ENCODE measurements at places on chromosomes 3 and 15.
A peak's percentile ranks its signal among the peaks of the same experiment; 100 is the strongest.

DNA sequence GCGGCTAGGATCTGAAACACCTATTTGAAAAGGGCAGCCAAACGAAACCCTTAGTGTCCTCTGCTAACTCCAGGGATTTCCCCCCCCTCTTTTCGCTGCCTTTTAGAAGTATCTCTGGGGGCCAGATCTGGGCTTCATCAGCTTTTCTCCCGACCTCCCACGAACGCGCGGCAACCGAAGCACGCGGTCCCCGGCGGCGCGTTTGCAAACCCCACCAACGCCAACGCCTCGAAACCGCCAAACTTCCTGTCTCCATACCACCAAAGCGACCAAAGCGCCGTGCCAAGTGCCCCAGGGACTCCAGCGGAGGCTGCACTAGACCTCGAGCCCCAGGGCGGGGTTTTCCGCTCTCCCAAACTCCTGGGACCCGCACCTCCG is 155.8 kb upstream of the FRMD4B start:
- no peak for DNase-seq

DNA sequence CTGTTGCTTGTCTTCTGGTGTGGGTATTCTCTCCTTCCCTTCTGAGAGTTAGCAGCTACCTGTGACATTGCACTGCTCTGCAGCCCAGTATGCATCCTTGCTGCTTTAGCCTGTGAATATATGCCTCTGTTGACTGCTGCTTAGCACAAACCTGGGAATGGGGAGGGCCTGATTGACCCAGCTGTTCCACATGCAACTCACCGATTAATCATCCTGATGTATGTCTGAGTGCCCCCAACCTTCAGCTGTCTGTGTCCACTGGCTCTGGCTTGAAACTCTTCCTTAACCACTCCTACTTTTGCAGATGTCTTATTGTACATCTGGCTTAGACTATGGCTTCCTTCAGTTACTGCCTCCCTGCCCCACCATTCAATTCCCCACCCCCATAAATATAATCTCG is 119.1 kb downstream of the RASA2 start:
- DNase-seq, result no peak

DNA sequence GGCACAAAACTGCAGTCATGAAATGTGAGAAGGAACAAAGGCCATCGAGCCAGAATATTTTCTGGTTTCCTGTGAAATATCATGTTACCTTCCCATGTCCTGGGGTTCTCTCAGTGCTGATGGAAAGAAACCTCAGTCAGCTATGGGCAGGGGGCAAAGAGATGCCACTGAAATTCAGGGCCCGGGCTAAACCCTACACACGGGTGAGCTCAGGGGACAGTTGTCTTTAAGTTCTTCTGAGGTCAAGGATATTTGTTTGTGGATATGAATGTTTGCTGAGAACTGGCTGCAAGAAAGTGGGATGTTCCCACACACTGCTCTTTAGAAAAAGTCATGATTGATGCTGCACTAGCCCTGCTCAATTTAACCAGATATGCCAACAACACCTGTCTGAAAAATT is 187.2 kb downstream of the MEX3B start:
- no peak for DNase-seq

DNA sequence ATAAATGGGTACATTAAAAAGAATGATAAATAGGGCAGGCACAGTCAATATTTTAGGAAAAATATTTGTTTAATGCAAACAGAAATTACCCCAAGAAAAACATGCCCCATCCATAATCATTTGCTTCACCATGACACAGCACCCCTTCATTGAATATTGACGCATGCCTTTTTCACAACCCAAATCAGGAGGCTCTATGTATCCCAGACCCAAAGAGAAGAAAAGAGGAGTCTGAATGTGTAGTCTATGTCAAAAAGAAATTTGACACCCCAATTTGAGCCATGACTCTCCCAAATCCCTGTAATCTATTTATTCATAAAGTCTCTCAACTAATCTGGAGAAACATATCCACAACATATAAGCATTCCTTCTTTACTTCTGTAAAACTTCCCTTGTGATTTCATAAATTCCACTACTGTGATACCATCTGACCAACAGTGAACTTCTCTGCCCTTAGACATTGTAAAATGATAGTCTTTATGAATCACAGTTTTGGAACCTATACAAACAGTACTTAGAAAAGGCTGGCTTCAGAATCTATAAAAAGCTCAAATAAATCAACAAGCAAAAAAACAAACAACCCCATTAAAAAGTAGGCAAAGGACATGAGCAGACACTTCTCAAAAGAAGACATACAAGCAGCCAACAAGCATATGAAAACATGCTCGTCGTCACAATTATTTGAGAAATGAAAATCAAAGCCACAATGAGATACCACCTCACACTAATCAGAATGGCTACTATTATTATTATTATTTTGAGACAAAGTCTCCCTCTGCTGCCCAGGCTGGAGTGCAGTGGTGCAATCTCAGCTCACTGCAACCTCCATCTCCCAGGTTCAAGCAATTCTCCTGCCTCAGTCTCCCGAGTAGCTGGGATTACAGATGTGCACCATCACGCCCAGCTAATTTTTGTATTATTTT is 53.4 kb upstream of the XRN1 start:
- DNase-seq, result peak; percentile 71

GRCh38 chr3:49720855-49721595 is 1.5 kb upstream of the AMIGO3 start:
- DNase-seq, result no peak

DNA sequence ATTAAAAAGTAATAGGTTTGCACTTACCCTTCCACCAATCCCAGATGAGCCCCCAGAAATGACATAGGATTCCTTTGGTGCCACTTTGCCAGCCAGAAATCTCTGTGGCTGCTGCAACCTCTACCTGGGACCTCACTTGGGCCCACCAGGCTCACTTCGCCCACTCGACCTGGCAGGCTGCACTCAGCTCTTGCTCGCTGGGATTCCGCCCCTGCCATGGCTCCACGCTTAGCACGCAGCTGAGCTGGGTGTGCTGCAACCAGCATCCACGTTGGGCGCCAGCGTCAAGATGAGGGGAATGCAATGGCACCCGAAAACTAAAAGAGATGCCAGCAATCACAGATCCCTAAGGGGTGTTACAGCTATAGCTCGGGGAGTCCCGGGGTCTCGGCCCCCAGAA is 761.0 kb downstream of the NAALADL2 start:
- no peak for DNase-seq

DNA sequence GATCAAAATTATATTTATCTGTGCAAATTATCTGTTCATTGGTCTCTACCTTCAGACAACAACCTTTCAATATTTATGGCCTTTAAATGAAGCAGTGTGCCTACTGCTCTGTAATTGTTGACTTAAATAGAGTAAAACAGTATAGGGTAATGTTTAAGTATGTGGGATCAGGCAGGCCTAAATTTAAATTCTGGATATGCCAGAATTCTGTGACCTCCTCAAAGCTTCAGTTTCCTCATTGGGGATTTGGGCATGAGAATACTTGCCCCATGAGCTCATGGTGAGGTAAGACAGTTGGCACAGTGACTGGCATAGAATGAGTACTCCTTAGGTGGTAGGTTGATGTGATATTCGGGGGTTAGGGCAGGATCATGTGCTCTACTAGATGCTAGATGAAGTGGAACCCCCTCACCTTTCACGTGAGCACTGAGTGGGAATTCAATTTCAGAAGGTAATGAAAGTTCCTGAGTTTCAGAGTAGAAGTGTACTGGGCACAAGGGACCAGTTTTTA is 14.9 kb downstream of the ARL8B start:
- DNase-seq, result no peak

- DNase-seq, result no peak
These were observed 32.7 kb downstream of the SLC41A3 start for GRCh38 chr3:126051234-126051633.

- DNase-seq, result peak; percentile 72
These were observed 50.2 kb downstream of the PDHB start for GRCh38 chr3:58383476-58383875.

- DNase-seq, result no peak
These were observed 105.6 kb upstream of the LRRN1 start for GRCh38 chr3:3693593-3693992.

DNA sequence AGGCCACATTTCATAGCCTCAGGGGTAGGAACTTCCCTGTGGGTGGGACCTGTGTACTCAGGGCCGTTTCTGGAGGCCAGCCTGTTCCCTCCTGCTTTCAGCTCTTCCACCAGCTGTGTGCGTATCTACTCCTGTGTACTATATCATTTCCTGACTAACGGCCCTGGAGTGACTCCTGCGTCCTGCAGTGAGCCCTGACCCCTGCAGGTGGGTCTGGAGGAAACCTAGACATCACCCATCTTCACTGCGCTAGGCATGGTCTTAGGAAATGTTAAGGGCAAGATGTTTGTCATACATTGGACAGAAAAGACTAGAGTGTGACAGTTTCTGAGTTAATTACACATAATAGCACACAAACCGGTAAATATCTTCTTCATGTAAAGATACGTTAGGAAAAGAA is 297.3 kb downstream of the GABRB3 start:
- DNase-seq, result no peak

GRCh38 chr3:140015741-140016140 is 80.8 kb downstream of the CLSTN2 start:
- DNase-seq, result no peak

DNA sequence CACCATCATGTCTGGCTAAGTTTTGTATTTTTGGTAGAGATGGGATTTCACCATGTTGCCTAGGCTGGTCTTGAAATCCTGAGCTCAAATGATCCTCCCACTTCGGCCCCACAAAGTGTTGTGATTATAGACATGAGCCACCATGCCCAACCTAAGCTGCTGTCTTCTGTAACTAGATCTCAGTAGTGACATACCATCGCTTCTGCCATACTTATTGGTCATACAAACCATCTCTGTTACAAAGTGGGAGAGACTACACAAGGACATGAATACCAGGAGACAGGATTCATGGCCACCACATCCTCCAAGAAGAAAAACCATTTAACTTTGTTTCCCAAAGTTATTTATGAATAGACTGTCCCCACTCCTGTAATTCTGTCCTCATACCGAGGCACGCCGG is 81.3 kb downstream of the SMAD6 start:
- no peak for DNase-seq

- no peak for DNase-seq
These were observed 92.8 kb upstream of the NMNAT3 start for GRCh38 chr3:139770577-139770976.

- no peak for DNase-seq
These were observed 92.6 kb upstream of the ALDH1A3 start for GRCh38 chr15:100786901-100787566.

DNA sequence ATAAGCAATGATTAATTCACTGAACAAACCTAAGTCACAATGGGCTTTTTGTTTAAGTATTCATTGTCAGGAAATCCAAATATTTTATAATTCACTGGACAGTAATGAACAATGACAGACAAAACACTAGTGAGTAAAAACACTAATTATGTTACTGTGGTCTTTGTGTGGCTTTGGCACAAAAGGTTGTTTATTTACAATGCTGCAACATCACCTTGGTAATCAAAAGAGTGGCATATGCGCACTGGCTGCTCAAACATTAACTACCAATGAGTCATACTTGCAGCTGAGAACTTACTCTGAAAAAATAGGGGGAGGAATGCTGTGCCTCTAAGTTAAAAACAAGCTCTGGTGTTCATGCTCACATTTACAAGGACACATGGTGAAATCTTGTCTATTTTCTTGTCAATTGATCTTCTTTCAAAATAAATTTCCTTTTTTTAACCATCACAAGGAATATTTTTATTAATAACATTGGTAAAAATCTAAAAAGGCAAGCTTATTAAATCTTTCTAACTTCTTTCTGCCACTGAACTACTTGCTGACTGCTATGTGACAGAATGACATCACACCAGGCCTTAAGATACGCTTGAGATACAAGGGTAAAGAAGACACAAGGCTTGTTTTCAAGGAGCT is 85.2 kb upstream of the PPIB start:
- peak; percentile 93 for DNase-seq

GRCh38 chr3:16439163-16439847 is 74.2 kb downstream of the RFTN1 start:
- no peak for DNase-seq

DNA sequence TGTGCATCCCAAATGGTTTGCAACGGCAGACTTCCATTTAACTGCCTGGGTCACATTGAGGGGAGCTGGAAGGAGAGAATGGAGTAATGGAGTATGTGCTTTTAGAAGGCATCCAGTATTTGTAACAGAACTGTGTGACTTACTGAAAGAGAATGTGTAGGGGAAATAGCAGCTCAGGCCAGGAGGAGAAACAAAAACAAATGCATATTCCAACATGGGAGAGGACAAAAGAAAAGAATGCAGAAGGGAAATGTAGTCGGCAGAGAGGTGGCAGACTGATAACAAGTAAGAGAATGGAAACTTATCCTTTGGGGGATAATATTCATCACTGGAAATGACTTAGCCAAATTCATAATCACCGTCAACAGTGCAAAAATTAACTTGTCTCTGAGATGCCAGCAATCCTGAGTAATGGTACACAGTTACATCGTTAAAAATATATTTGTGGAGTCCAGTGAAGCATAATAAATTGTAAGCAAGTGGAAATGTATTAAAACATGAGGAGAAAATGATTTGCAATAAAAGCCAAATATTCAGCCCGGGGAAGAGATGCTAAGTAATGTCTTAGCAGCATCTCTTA is 294.9 kb upstream of the SGO1 start:
- no peak for DNase-seq

- DNase-seq, result no peak
These were observed 21.9 kb downstream of the TPRA1 start for GRCh38 chr3:127568586-127568985.

DNA sequence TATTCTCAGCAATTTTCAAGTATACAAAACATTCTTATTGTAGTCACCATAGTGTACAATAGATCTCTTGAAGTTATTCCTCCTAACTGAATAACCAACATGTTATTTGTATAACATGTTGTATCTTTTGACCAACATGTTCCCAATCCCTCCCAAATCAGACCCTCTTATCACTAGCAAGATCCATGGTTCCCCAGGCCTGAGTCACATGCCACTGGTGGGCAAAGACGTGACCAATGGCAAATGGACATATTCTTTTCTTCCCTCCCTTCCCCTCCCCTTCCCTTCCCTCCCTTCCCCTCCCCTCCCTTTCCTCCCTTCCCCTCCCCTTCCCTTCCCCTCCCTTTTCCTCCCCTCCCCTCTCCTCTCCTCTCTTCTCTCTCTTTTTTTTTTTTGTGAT is 45.4 kb downstream of the AMOTL2 start:
- DNase-seq, result no peak

GRCh38 chr15:27660676-27661075 is 438.4 kb downstream of the OCA2 start:
- DNase-seq, result no peak

DNA sequence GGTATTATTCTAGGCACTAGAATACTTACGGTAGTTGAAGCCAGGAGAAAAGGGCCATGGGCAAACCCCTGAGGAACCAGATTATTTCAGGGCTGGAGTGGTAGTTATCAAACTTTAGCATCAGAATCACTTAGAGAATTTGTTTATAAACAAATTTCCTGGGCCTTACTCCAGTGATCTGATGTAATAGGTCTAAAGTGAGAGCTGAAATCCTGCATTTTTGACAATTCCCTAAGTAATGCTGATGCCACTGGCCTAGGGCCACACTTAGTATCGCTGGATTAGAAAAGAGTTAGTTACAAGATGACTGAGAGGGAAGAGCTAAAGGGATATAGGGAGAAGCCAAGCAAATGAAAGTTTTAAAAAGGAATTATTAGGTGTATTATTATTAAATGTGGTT is 412.5 kb upstream of the THRB start:
- no peak for DNase-seq

GRCh38 chr3:128269796-128270195 is 116.5 kb downstream of the EEFSEC start:
- no peak for DNase-seq

GRCh38 chr3:61580982-61581643 is 19.7 kb downstream of the PTPRG start:
- no peak for DNase-seq

Measured in RPMI7951 (cell line).